NCI-H1930 (cell line): ENCODE measurements at places on chromosomes 4 and X.

- no peak for DNase-seq
Observed at GRCh38 chrX:32948130-32948529, 263.2 kb downstream of the DMD start.

- DNase-seq = no peak
Observed at GRCh38 chr4:46389301-46389775, 590 bp downstream of the GABRA2 start.

DNA sequence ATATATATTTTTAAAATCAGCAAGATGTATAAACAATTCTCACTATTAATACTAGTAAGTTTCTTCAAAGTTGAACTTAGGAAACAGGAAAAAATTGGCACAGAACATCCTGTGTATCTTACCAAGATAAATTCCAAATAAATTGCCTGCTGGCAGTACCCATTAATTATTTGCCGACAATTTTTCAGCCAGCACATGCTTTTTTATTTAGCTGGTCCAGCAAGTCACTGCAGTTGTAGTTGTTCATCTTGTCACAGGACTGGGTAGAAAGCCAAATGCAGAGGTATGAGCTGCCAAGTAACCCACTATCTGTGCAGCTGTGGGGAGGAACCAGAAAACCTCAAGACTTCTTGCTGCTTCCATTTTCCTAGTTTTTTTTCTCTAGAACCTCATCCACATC is 113.4 kb downstream of the PACRGL start:
- no peak for DNase-seq

- DNase-seq = peak; percentile 26
Observed at GRCh38 chrX:23554304-23554703, 113.0 kb upstream of the PRDX4 start.

DNA sequence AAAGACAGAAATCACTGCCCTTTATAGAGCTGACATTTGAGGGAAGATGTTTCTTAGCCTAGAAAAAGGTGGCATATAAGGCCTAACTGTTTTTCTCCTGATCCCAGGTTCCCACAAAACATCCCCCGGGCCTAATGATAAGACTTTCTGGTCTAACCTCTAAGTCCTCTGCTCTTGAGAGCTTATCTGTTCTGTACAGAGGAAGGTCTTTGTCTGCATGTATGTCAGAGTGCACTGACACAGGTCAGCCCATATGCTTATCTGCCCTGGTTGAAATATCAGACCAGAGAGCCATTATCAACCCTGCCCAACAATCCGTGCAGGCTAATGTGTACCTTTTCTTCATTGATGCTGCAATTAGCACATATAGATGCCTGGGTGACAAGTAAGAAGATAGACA is 76.2 kb downstream of the ARHGEF9 start:
- no peak for DNase-seq

DNA sequence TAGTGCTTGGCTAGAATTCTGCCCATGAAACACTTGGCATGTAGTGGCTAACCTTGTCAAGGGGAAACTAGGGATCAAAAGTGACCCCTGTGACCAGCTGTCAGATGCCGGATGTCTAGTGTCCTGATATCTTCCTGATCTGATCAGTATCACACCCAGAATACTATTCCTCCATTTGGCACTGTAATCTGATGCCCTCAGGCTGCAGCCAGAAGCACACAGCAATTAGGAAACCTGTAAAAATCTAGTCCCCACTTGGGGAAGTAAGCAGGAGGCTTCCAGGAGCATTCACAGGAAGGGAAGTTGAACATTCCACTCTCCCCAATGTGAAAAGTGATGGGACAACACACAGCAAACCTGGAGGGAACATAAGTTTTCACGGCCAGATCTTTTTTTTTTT is 125.1 kb downstream of the HS6ST2 start:
- DNase-seq = no peak

GRCh38 chr4:37320513-37321235 is 76.1 kb downstream of the NWD2 start:
- no peak for DNase-seq

- peak; percentile 7 for DNase-seq
Observed at GRCh38 chrX:65034668-65035445, 58.6 kb upstream of the ZC4H2 start.

DNA sequence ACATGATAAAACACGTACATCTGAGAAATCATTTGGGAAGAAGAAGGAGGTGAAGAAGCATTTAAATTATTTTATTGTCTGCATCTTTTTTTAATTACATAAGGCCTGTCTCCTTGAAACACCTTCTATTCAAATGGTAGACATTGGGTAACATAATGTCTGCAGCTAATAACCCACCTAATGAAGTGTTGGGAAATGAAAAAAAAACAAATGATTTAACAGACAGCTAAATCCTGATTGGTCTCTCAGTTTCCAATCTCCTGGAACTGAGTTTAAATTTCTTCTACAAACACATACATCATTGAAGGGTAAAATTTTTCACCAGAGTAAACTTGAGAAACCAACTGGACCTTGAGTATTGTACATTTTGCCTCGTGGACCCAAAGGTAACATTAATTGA is at the start of gene AMTN:
AMTN (plus strand) TSS at position 301 of the 400 bp plus-strand sequence. CDS start 209 bp downstream, outside the sequence.
- no peak for DNase-seq

- DNase-seq = no peak
Observed at GRCh38 chrX:149825424-149825823, 43.7 kb downstream of the MAGEA9 start.

DNA sequence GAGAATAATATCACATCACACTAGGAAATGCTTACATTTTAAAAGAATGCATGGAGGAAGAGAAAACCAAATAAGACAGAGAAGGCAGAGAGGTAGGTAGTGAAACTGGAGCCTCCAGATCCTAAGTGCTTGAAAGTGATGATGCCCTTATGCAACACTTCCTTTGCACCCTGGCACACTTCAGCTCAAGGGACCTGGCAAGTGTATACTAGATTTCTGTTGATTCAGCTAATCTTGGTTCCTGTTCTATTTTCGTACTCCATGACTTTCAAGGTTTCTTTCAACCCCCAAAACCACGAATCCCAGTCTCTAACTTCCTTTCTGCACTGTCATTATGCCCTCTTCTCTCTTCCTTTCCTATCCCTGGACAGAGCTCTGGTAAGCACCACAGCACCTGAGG is 36.9 kb upstream of the SH3KBP1 start:
- no peak for DNase-seq

GRCh38 chr4:31045151-31045550 is 325.0 kb downstream of the PCDH7 start:
- DNase-seq = no peak

DNA sequence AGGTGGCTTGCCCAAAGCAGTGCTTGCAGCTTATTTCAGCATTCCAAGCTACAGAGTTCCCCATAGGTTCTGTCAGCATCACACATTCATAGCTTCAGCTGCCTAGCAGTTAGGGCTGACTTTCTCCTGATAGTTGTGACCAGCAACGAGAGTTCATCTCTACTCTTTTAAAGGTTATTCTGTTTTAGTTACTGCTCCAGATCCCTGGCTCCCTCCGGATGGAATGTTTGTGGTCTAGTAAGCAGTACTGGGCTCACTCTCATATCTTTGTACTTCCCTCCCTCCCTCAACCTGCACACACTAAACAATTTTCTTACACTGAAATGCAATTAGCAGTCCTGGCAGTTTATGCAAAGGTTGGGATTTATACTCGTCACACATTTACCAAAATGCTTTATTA is 43.9 kb downstream of the PTTG2 start:
- DNase-seq = no peak

- DNase-seq = no peak
Observed at GRCh38 chr4:53619431-53619830, 28.1 kb upstream of the LNX1 start.

GRCh38 chrX:136209016-136209738 is 42.0 kb downstream of the MAP7D3 start:
- no peak for DNase-seq

DNA sequence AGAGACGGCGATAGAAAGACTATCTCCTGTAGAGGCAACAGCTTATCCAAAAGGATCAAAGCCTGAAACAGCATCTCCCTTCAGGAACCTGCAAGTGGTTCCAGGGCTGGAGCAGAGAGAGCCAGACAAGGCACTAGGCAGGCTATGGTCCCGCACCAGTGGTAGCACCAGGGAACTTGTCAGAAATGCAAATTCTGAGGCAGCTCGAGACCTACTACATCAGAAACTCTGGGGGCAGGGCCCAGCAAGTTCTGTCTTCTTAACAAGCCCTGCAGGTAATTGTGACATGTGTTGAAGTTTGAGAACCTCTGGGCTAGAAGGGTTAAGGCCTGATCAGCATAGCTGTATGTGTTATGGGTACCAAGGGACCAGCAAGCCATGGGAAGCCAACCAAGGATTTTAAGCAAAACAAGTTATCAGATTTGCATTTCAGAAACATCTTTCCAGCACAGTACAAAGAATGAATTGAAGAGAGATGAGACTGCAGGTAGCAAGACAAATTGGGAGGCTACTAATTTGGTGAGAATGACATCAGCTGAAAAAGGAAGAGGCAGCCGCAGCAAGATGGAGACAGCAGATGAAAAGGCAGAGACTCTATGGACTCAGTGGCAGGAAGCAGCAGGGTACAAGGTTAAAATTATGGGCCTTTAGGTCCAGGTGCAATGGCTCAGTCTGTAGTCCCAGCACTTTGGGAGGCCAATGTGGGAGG is 139.7 kb downstream of the TSPAN5 start:
- no peak for DNase-seq

GRCh38 chr4:68369142-68369805 is 19.4 kb upstream of the YTHDC1 start:
- no peak for DNase-seq

GRCh38 chr4:55673424-55673823 is 37.3 kb upstream of the NMU start:
- no peak for DNase-seq

- no peak for DNase-seq
Observed at GRCh38 chr4:65383589-65384305, 286.5 kb downstream of the EPHA5 start.

GRCh38 chr4:52949336-52949735 is 87.2 kb downstream of the RASL11B start:
- DNase-seq = no peak

DNA sequence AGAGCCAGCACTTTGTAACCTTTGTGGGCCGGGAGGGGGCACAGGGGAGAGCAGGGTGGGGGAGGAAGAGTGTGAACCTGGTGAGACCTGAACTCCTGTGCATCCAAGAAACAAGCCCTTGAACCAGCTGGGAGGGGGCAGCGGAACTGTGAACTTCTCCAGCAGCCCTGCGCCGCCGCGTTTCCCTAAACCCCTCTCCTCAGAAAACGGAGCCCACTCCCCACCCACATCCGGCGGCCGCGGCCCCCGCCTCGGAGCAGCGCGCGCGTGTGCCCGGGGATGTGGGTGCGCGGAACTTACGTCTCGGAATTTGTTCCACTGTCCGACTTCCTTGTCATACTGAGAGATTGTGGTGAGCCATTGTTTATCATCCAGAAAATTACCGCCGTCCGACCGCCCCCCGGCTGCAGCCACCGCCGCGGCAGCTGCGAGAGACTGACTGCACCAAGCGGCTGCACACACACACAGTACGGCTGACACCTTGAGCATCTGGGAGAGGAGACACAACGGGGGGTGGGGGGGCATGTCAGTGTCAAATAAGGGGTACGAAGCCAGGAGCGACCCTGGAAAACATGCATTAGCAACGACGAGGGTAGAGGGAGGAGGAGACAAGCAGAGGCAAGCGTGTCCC is 494 bp downstream of the SPOCK3 start:
- no peak for DNase-seq

GRCh38 chr4:156756118-156756517 is 215.5 kb downstream of the PDGFC start:
- no peak for DNase-seq

DNA sequence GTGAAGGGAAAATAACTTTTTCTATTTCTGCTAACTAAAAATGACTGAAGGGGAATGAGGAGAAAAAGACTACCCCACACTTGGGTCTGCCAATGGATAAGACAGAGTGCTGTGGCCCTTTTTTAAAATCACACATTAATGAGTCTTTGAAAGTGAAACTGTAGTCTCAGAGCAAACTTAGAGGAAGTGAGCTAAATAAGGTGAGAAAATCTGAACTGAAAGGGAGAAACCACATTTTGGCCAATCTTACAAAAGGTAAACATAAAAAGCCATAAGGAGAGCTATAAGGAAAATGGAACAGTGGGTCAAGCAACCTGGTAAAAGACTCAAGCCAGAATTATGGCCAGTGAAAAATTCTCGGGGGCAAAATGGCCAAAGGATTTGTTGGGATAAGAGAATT is 755.1 kb upstream of the IGFBP7 start:
- no peak for DNase-seq

DNA sequence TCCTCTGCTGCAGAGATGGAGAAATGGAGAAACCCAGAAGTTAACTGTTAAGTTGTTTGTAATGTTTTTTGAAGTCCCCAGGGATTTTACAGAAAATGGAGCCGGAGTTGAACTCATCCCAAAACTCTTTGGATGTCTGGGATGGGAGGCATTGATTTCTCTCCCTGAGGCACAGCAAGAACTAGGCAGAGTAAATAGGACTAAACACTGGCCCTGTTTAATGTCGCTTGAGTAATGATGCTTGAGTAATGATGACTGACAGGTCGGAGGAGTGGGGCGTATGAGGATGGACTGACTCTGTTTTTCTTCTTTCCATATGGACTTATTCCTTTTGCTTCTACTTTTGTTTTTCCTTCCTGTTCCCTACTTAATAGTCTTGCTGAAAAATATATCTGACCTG is 69.9 kb downstream of the ARHGAP10 start:
- DNase-seq = no peak

DNA sequence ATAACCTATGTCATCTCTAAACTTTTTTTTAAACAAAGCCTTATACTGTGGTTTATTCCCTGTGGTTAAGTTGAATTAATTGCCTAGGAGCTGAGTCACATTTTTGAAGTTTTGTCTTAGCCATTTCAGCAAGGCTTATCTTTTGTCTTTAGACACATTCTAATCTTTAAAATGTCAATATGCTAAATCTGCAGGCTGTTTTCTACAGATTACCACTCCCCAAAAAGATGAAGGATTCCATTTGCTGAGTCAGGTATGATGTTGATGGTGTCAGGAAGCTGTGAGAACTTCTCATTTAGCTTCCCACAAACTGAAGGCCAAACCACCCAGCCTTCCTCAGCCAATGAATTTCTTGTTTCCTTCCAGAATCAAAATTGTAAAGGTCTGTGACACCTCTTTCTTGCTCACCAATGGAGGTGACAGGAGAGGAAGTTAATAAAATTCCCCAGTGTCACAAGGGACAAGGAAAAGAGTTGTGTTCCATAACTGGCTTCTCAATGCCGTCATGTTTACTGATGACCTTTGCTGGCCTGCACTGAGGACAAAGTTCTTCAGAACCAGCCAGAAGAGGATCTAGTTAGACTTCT is 3.7 kb upstream of the CXCL6 start:
- no peak for DNase-seq

DNA sequence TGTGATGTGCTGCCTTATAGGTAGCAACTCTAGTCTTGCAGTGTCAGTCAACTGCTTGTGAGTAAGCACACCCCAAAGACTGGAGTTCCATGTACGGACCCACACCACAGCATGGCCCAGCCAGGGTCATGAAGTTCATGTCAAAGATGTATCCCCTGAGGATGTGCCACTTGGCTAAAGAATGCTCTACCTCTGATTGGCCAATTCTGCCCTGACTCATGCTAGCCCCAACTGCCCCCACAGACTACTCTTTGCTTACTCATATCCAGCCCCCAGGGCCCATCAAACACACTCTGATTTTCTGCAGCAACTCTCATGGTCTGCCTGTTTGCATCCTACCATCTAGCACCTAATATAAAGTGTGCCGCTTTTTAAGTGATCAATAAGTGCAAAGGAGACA is 62.5 kb downstream of the CHRDL1 start:
- no peak for DNase-seq

GRCh38 chrX:825991-826390 is 195.4 kb downstream of the SHOX start:
- DNase-seq = no peak
